ENCODE measurements at places on chromosomes 1 and 21.

DNA sequence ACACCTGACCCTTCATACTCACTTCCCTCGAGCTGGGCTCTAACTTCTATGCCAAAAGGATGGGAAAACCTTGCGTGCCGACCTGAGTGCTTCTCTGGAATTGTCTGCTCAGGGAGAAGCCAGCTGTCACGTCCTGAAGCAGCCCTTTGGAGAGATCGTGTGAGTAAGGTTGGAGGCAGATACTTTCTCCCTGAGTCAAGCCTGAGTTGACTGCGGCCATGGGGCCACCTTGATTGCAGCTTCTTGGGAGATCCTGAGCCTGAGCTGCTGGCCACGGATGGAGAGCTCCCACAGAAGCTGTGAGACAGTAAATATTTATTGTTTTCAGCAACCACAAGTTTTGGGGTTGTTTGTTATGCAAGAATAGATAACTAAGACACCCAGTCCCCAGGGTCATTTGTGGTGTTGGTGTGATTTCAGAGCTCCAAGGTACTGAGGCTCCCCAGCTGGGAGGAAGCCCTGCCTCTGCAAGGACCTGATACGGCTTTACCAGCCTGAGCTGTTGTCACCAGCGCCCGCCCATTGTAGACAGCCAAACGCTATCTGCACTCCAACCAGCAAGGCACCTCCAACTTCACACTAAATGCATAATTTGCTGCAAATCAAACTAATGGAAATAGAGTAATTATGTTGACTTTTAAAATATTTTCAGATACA is 531.6 kb downstream of the PTPRU start:
- DNase-seq, result no peak

- DNase-seq, result no peak
Observed at GRCh38 chr1:179151908-179152682, 70.2 kb downstream of the TOR3A start.

DNA sequence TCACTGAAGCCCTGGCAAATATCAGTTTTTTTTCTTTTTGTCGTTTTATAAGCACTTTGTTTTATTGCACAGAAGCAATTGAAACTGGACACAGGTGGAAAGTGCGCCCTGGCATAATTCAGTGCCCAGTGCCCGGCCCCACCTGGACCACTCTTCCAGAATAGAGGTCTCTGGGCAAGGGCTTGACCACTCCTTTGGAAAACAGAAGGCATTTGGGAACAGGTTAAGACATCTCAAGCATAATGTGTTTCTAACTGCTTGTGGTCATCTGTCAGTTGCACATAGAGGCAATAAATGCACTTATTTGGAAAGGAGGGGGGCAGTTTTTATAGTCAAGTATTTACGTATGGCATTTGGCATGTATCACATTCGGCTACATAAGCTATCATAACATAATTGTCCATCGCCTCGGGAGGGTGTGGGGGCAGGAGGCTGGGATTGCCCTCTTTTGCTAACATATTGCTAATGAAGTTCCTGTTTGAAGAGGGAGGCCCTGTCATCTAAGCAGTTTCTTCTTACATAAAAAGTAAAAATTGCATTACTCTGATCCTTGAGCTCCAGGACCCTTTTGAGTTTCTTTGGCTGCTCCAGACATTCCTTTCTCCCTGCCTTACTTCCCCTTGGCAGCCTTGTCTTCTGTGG is 14.7 kb upstream of the CD2 start:
- no peak for DNase-seq

GRCh38 chr1:115062542-115063004 is 26.7 kb downstream of the TSPAN2 start:
- DNase-seq, result no peak

- DNase-seq, result no peak
Observed at GRCh38 chr1:41385398-41386195, 24.4 kb downstream of the FOXO6 start.

GRCh38 chr1:82525378-82525777 is 724.6 kb downstream of the ADGRL2 start:
- no peak for DNase-seq

- DNase-seq, result no peak
Observed at GRCh38 chr21:39681845-39682244, 63.1 kb upstream of the IGSF5 start.

- no peak for DNase-seq
Observed at GRCh38 chr1:61569303-61569621, 155.7 kb downstream of the TM2D1 start.

DNA sequence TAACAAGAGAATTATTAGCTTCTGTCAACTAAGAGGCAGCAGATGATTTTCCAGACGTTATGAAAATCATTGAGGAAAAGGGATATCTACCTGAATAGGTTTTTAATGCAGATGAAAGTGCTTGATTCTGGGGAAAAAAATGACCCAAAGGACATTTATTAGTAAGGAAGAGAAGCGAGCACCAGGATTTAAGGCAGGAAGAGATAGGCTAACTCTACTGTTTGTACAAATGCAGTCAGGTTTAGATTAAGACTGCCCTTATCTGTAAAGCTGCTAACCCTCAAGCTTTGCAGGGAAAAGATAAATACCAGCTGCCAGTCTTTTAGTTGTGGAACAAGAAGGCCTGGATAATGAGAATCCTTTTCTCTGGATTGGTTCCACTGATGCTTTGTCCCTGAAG is 33.0 kb upstream of the LRIG2 start:
- DNase-seq, result no peak

GRCh38 chr1:33258788-33259274 is 2.5 kb downstream of the ZNF362 start:
- no peak for DNase-seq

- no peak for DNase-seq
Observed at GRCh38 chr1:182601913-182602312, 2.3 kb downstream of the RGS16 start.

- no peak for DNase-seq
Observed at GRCh38 chr1:183027791-183028190, 4.6 kb downstream of the LAMC1 start.

- DNase-seq, result no peak
Observed at GRCh38 chr1:117967477-117967876, 37.9 kb downstream of the WDR3 start.

DNA sequence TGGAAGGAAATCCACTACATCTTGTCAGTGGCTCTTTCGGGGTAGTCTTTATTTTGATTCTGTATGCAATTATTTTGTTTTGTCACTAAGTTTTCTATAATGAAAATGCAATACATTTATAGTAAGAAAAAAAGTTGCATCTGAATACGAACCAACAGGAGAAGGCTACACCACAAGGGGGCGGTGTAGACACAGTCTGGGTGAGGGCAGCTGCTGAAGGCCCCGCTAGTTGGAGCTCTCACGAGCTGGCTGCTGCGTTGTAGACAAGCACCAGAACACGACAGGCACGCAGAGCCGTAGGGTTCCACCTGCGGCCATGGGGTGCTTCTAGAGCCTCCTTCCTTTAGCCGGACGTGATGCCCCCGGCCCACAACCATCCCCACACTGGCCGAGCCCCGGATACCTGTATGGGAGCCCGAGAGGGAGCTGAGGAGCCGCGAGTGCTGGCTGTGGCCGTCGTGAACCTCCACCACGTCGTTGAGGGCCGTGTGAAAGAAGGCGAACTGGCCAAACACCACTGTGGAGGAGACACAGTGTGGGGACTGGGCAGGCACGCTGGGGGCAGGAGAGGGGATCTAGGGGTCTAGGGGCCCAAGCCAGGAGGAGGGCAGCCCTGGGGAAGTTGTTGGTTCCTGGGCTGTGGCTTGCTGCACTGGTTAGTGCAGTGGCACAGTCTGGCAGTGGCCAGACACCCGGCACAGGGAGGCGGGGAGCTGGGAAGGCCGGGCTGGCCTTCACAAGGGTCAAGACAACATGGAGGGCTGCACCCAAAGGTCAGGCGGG is 160.8 kb downstream of the ZSCAN20 start:
- DNase-seq, result no peak

GRCh38 chr1:163240705-163241104 is 38.0 kb upstream of the RGS5 start:
- DNase-seq, result no peak

DNA sequence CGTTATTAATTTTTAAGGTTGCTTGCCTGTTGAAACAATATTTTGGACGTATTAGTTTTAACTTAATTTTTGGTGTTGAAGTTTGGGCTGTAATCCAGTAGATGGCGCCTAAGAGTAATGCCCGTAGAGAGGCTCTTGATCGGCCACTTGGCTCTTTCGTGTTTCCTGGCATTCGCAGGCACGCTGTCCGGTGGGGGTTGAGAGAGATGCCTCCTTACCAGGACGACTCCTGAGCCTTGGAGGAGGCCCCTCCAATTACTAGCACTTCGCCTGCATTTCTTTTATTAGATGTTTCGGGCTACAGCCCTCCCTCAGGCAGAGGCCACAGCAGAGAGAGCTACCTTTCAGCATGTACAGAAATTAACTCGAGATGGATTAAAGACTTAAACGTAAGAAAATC is 12.0 kb downstream of the OR2M4 start:
- DNase-seq, result no peak

- DNase-seq, result no peak
Observed at GRCh38 chr1:27161594-27161993, 6.7 kb upstream of the SLC9A1 start.

DNA sequence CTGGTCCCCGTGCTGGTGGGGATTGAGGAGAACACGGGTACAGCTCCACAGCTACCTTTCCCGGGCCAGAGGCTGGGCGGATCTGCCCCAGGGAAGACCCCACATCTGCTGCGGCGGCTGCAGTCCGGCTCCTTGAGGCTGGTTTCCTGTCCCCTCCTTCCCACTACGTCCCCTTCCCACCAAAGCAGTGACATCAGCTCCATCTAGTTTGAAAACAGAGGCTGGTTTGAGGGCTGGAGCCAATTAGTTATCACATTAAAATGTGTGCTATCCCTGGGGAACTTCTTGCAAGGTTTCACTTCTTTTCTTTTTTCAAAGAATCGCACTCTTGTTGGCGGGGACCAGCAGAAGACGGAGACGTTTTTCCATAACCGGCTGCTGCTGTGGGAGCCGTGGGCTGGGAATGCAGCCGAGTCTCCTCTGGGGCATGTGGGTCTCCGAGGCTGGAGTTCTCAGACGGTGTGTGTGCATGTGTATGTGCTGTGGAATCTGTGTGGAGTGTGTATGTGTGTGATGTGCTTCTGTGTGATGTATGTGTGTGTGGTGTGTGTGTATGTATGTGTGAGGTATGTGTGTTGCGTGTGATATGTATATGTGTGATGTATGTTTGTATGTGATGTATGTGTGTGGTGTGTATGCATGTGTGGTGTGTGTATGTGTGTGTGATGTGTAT is 8.9 kb upstream of the PCBP3 start:
- DNase-seq, result no peak

- no peak for DNase-seq
Observed at GRCh38 chr1:247212012-247212411, 40.2 kb upstream of the ZNF124 start.

DNA sequence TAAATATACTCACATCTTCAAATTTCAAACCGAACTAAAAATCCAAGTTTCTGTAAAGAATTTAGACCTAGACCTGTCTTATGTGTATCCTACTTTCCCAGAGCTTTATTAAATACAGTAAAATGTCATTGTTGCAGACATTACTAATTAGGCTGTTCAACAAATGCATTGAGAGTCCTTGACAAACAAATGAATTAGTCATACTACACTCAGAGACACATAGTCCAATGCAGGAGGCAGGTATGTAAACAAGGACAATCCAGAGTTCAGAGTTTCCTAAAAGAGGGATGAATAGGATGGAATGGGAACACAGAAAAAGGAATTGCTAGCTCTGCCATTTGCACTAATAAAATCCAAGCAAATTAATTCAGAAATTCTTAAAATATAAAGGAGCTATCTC is 1.6 kb upstream of the EGLN1 start:
- no peak for DNase-seq

DNA sequence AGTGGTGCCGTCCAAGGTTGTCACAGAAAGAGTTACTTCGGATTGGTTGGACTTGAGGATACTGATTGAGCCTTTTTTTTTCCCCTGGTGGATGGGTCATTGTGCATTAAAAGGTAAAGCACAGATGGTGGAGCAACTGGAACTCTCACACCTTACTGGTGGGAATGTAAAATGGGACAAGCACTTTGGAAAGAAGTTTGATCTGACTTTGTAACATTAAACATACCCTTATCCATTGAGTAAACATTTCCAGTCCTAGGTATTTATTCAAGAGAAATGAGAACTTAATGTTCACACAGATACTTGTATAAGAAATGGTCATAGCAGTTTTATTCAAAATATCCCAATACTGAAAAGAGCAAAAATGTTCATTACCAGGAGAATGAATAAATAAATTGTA is 14.9 kb downstream of the PLA2G2A start:
- DNase-seq, result no peak

- DNase-seq, result no peak
Observed at GRCh38 chr1:101379950-101380349, 143.1 kb downstream of the S1PR1 start.

DNA sequence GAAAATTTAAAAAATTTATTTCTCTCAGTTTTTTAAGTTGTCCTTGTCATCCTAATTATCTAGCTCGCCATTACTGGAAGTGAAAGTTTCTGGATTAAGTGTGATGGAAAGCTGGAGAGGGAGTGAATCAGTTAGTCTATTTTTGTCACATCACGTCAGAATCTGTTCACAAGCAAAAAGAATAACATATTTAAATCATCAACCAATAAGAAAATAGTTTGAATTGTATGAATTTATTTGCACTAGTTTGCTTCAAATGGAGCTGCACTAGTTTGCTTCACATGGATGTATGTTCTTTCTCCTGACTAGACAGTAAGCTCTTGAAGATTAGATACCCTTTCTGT is 22.8 kb downstream of the PHC2 start:
- DNase-seq, result no peak

DNA sequence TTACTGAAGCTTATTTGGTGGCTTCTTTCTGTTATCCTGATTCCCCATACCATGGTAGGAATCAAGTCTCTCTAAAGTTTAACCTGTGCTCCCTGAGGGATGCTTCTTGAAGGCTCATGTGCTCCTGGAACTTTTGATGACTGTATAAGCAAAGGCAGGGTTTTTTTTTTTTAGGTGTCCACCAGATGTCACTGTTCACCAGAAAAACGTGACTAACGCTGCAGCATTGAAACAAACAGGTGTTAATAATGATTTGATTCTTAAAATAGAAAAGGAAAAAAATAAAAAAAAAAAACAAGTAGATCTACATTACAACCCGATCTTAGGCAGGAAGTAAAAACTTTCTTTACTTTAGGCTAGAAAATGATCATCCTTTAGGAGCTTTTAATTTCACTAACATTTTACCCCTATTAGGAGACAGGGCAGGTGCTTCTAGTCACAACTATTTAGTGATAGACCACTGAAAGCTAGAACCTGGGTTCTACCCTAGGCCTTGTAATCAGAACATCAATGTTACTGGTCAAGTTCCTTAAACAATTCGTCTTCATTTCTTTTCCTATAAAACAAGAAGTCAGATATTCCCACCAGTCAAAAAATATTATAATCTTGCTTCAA is 223.0 kb downstream of the PLA2G4A start:
- no peak for DNase-seq

DNA sequence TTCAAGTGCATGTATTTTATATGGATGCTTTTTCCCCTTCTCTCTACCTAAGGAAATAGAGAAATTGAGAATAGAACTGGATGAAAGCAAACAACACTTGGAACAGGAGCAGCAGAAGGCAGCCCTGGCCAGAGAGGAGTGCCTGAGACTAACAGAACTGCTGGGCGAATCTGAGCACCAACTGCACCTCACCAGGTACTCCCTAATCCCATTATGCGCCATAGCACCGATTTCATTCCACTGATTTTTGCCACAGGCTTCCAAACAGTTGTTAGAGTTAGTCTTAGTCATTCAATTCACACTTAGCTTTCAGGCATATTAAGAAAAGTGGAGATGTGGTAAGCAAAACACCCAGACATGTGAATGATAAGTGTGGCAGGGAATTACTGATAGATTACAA is 122.8 kb downstream of the SDCCAG8 start:
- DNase-seq, result no peak

GRCh38 chr1:116475850-116476218 is 95.0 kb downstream of the CD58 start:
- no peak for DNase-seq

Measured in cortex of kidney (tissue), 1 donor.